ENCODE measurements at places on chromosomes 5 and 9.

GRCh38 chr9:137241490-137242268, 592 bp downstream of the TUBB4B start:
- no peak for DNase-seq

- DNase-seq = no peak
These were observed 96.7 kb upstream of the ALDH1B1 start for GRCh38 chr9:38295764-38296163.

GRCh38 chr5:90381213-90381929, 28.2 kb downstream of the CETN3 start:
- DNase-seq = no peak

- no peak for DNase-seq
These were observed 204.5 kb downstream of the FBXL7 start for GRCh38 chr5:15704397-15704947.

- no peak for DNase-seq
These were observed 1775.7 kb upstream of the C9orf72 start for GRCh38 chr9:29348999-29349398.

DNA sequence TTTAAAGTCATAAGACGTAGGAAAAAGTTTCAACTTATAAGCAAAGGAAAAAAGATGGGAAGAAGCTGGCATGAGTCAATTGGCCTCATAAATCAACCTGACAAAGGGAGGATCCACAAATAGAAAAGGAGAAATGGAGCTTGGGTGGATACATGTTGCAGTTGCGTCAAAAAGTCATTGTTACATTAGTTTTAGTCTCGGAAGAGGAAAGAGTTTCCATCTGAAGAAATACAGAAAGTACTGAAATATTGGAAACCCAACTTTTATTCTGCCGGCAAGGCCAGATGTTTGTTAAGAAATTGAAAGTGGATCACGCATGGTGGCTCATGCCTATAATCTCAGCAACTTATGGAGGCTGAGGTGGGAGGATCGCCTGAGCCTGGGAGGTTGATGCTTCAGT, 11.3 kb upstream of the TIMD4 start:
- DNase-seq = no peak

GRCh38 chr9:132590318-132591182, 8.1 kb downstream of the BARHL1 start:
- DNase-seq = no peak

DNA sequence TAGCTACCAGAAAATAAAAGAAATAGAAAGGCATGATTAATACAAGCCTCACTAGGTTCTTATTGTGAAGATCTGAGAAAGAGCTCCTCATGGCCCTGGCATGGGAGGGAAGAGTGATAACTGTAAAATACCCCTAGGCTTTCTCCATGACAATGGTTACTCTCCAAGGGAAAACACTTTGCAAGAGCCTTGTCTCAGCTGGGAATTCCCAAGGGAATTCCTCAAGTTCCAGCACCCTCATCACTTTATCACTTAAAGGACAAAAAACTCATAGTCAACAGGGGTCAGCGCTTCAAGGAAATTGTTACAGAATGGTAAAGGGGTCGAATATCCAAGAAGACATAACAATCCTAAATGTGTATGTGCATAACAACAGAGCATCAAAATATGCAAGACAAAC, 21.2 kb downstream of the SYK start:
- no peak for DNase-seq

- no peak for DNase-seq
These were observed 22.8 kb upstream of the ZNF618 start for GRCh38 chr9:113853333-113853732.

GRCh38 chr5:135966790-135967189, 12.0 kb upstream of the LECT2 start:
- DNase-seq = no peak

DNA sequence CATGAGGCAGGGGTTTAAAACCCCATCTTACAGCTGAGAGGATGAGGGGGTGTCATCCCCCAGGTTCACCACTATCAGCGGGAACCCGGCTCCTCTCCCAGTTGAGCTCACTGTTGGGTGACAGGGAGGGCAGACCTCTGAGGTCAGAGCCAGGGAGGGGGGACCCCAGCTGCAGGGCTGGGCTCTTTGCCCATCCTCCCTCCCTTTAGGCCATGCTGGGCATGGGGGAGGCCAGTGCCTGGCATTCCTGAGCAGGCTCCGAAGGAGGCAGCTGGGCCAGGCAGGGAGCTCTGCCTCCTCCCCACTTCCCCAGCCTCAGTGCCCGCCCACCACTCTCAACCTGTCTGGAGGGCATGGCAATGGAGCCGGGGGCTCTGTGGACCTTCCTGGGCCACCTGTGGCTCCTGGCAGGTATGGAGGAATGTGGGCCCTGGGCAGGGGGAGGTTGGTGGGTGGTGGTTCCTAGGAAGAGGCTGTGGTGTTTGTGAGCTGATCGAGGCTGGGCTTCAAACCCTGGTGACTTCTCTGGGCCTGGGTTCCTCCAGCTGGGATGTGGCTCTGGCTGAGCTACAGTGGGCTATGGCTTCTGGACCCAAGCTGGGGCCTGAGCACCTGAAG, 12.6 kb downstream of the CRB2 start:
- no peak for DNase-seq

GRCh38 chr9:83675466-83675865, 32.3 kb downstream of the UBQLN1 start:
- DNase-seq = no peak

DNA sequence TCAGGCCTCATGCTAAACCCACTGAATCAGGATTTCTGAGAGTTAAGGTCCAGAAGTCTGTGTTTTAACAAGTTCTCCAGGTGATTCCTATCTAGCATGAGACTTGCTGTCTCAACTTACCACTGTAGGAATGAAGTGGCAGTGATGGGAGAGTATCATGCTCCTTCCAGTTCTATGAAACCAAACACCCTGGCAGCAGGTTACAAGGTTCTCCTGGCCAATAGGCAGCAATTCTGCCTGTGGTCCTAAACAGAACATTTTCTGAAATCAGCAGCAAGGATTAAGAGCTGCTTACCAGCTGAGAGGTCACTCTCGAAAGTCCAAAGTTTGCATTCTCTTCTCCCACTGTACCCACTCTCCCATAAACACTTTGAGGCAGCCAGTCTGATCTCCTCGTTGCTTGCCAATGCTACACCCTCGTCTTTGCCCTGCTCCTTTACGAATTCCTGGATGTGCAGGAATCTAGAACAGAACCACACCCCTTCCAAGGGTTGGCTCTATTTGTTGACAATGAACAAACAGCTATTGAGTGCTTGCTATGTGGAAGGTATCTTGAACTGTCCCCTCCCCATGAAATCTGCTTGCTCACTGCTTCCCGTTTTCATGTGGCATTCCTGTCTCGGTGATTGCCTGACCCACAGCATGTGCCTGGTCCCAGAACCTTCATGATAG, 100.5 kb downstream of the TMEM174 start:
- no peak for DNase-seq

- DNase-seq = no peak
These were observed 227.2 kb upstream of the MAP3K1 start for GRCh38 chr5:56588131-56588487.

DNA sequence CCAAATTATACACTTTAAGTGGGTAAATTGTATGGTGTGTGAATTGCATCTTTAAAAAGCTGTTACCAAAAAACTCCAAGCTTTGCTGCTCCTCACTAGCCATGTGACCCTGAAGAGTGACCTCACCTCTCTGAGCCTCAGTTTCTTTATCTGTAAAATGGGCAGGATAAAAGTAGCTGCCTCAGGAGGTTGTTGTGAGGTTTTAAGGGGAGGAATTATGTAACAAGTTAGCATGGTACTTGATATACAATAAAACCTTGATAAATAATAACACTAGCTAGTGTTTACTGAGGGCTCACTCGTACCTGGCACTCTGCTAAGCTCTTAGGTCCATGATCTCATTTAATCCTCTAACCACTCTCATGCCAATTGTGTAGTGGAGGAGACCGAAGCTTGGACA, 19.0 kb upstream of the PHF19 start:
- DNase-seq = no peak

DNA sequence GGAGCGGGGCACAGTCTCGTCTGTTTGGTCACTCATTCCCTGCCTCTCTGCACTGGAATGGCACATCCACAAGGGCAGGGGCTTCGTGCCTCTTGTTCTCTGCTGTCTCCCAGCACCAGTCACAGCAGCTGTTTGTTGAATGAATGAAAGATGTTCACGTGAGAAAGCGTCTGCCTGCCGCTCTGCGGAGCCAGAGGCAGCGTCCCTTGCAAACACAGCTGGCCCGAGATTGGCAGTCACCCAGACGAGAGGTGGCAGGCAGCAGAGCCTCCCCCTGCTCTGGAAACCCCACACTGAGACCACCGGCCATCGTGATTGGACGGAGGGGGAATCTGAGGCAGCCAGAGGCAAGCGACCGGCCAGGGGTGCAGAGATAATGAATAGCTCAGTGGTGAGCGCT, 6.0 kb upstream of the FAM163B start:
- DNase-seq = no peak

DNA sequence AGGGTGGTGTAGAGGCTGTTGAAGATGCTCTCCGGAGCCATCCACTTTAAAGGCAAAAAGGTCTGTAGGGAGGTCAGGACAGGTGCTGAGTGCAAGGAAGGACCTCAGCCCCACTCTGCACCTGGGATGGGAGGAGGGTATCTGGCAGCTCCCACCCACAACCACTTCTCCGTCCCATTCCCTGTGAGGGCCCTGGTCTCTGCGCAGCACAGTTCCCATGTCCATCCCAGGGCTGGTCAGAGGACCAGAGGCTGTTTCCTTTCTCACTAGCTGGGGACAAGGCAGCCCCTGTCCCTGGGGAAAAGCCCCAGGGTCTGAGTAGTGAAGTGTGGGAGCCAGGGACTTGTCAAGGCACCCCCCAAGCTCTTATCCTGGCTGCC, 33.7 kb upstream of the CSF1R start:
- DNase-seq = no peak

- DNase-seq = no peak
These were observed 7.3 kb downstream of the ATOX1 start for GRCh38 chr5:151751091-151751490.

GRCh38 chr5:144457160-144457559, 286.5 kb downstream of the KCTD16 start:
- no peak for DNase-seq

- DNase-seq = no peak
These were observed 566.2 kb upstream of the WWC1 start for GRCh38 chr5:167725264-167725663.

GRCh38 chr9:137014776-137015539, 13.1 kb downstream of the ABCA2 start:
- no peak for DNase-seq

Measured in kidney (tissue), 22 donors.